SK-N-MC (cell line): ENCODE measurements at places on chromosomes 3 and 15.

DNA sequence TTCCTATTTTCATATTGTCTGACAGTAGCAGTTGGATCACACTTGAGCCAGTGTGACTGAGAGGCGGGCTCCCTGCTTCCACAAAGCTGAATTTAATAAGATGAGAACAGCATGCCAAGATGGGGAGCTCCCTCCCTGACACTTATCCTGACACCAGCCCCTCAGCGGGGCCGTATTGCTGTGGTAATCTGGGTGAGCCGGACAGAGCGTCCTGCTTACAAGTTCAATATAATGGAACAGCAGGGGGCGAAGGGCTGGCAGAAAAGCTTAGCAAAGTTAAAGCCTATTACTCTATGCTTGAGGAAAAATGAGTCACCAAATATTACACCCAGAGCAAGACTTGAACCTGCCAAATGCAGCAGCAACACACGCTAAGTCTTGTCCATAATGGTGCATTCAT lies 163.8 kb upstream of the CMC1 start:
- DNase-seq = no peak

DNA sequence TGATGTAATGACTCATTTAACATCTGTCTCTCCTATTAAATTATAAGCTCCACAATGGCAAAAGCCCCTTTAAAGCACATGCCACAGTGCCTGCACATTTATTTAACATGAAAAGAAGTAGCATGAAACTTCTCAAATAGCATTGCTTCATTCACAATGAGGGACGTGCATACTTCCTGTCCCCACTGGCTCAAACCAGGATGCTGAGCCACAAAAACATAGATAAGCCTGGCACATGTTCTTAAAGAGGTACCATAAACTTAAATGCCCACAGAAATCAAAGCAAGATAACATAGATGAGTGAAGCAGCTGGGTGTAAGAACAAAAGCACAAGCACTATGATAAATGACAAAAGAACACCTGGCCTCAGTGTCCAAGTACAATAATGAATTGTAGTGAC lies 3.8 kb downstream of the TP53BP1 start:
- DNase-seq = no peak

DNA sequence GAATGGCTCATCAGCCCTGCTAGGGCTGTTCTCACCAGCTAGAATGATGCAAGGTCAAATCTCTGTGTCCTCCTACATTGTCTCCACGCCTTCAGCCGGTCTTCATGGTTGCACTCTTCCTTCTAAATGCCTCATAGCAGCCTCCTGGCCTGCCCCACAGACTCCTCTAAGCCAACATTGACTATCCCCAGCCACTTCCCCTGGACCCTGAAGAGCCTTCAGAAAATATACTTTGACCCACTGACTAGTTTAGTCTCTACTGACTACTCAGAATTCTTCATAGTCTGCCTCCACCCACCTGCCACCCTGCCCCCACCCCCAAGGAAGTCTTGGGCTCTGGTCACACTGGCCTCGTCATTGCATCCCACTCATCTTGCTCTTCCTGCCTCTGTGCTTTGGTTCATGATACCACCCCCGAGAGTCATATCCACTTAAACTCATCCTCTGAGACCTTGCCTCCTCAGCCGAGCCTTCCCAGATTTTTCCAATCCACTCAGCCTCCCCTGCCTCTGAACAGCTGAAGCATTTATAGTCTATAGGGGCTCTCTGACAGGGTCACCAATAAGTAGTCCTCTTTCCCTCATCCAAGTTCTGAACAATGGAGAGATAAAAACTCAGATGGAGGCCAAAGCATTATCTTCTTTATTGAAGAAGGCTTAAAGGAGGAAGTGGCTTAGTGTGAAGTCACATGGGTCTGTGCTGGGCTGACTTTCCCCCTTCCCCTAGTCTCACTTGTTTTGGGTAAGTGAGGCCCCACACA lies 9.5 kb upstream of the DOCK3 start:
- no peak for DNase-seq

DNA sequence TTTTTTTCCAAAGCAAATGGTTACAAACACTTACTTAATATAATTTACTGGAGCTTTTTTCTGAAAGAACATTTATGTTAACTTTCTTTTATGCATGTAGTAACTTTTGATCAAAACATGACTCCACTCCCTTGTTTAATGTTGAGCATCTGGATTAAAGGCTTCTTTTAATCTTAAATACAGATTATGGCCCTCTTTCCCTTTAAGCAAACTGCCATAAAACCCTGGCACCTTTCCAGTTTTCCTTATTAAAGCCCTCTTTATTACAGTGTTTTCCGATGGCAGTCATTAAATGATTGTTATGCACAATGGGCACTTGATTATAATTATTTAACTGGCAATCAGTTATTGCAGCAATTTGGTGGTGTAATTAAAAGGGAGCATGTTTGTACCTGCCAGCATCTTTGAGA lies 167.0 kb downstream of the VGLL4 start:
- DNase-seq = no peak

DNA sequence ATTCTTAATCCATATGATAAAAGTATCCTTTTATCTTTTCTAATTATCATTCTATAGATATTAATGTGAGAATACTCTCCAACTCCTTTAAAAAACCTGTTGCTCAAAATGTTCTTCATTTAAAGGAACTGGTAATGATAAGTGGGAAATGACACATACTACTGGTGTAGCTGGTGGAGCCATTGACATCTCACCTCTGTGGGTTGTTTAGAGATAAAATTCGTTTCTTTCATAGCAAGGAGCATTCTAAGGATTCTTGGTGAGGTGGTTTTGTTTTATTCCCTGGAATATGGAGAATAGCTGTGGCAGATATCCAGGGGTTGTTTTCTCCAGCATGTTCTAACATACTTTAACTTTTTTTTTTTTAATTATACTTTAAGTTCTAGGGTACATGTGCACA lies 299.8 kb upstream of the THBS1 start:
- no peak for DNase-seq

- no peak for DNase-seq
Observed at GRCh38 chr3:33699275-33699674, 18.8 kb downstream of the CLASP2 start.

DNA sequence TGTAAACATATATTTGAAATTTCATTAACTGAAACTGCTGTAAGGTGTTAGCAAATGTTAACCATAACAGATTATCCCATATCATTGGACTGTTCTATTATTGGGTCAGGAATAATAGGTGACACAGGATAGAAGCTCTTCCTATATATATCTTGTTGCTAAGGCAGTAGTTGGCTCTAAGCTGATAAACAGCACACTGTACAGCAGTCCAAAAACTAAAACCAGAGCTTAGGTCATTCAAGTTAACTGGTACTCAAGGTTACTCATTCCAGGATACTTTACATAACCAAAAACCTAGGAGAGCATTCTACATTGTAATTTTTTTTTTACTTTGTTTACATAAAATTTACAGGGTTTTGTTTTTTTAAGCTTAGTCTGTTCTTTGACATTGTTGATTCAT lies 8.9 kb downstream of the DNAJC19 start:
- DNase-seq = no peak

- DNase-seq = no peak
Observed at GRCh38 chr3:41450416-41451231, 251.3 kb downstream of the CTNNB1 start.
